ENCODE measurements at places on chromosomes 2 and 18.

DNA sequence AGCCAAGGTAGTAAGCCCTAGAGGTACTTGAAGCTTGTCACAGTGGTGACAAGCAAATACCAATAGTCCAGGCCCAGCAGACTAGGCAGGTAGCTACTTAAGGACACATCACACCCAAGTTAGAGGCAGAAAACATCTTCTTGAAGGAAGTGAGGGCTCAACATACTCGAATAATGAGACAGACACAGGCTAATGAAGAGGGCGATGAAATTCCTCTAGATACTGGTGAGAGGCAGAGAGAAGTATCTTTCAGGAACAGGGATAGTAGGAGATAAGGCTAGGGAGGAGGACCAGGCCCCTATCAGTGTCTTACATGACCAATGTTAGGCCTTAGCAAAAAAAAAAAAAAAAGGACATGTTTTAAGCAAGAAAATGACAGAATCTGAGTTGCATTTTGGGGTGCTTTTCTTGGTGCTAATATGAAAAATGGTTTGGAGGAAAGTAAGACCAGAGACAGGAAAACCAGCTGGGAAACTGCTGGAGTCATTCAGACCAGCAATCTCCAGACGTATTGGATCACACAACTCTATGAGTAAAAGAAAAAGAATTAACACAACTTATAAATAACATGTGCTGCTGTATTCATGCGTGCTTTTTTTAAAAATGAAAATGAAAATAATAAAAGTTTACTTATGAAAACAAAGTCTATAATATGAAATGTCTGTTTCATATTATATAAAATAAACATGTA lies 37.7 kb downstream of the COBLL1 start:
- no peak for DNase-seq

GRCh38 chr2:200966770-200967169 lies 3.3 kb upstream of the ORC2 start:
- DNase-seq: no peak

GRCh38 chr2:45649858-45650811 lies 1.3 kb upstream of the PRKCE start:
- no peak for DNase-seq

- DNase-seq: no peak
Observed at GRCh38 chr2:224127871-224128501, 88.9 kb upstream of the SERPINE2 start.

GRCh38 chr2:147718831-147719230 lies 126.0 kb upstream of the ACVR2A start:
- no peak for DNase-seq

GRCh38 chr2:229433351-229433750 lies 162.3 kb upstream of the PID1 start:
- DNase-seq: no peak

- DNase-seq: no peak
Observed at GRCh38 chr2:216436383-216436782, 24.1 kb downstream of the SMARCAL1 start.

GRCh38 chr2:145036421-145037011 lies 516.6 kb upstream of the ZEB2 start:
- DNase-seq: no peak

GRCh38 chr2:148948868-148949267 lies 73.8 kb downstream of the KIF5C start:
- no peak for DNase-seq

GRCh38 chr2:186308347-186308746 lies 177.7 kb upstream of the ZC3H15 start:
- no peak for DNase-seq

DNA sequence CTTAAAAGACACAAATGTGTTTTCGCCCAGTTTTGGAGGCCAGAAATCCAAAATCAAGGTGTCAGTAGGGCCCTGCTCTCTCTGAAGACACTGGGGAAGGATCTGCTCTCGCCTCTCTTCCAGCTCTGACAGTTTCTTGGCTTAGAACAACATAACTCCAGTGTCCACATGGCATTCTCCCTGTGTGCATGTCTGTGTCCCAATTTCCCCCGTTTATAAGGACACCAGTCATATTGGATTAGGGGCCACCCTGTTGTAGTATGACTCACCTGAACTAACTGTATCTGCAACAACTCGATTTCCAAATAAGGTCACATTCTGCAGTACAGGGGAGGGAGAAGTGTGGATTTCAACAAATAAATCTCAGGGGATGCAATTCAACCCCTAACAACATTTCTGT lies 263.2 kb downstream of the SS18 start:
- no peak for DNase-seq

GRCh38 chr18:28095041-28095440 lies 81.9 kb downstream of the CDH2 start:
- DNase-seq: no peak

DNA sequence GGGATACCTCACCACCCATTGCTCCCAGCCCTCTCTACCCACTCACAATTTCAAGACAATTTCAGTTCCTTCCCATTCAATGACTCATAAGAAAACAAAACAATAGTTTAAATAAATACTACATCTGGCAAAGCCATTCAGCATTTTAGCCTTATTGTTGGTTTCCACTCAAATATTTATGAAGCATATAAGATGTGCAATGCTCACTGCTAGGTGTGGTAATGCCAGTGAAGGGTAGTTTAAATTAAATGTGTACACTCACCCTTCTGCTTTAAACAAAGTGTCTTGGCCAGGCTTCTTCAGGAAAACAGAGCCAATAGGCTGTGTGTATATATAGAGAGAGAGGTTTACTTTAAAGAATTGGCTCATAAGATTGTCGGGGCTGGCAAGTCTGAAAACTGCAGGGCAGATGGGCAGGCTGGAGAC lies 37.0 kb downstream of the INO80C start:
- DNase-seq: no peak

- no peak for DNase-seq
Observed at GRCh38 chr2:45406621-45407020, 204.4 kb downstream of the SRBD1 start.

DNA sequence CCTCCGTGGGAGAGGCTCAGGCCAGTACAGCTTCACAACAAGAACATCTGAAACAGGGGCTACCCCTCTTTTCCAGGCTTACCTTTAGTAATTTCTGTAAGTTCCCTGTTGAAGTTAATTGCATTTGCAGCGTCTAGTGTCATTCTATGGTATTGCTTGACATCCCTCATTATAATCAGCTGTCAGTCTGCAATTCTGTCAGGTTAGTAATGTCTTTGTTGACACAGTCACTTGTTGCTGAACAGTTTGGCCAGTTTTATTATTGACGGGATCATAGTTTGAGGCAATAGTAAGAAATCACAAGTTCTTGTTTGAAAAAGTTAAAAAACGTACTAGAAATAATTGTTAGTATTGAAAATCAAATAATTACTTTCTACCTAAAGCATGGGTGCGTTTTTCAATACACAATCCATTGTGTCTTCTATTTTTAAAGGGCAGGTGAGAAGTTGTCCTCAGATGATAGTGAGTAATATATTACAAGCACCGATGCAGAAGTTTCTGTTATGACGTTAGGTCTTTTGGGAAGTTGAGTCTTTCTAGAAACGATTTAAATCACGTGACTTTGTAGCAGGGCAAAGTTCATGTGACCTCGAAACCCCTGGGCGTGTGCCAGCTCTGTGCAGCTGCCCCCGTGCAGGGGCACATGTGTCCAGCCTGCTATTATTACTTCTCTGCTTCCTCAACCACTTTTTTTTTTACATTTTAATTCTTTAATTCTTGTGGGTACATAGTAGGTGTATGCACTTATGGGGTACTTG lies 49.5 kb upstream of the MBP start:
- DNase-seq: no peak

GRCh38 chr18:12309683-12310198 lies 1.7 kb downstream of the TUBB6 start:
- DNase-seq: no peak

DNA sequence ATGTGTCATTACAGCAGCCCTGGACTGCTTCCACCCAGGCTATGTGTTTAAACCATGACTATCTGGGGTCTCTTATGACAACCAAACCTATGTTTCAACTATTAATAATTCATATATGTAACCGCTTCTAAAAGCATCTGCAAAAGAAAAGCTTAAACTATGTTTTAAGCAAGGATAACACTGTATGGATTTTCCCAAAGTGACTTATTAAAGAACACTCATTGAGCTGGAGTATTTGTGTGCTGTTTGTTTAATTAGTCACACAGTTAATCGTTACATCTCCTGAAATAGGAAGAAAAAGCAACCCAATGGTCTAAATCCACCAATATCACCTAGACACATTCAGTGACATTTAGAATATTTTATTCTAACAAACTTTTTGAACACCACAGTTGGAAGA lies 51.3 kb downstream of the TMEM163 start:
- DNase-seq: no peak
